ENCODE measurements at places on chromosomes 12 and 14. TPM values are rescaled to one million over a fixed set of nuclear protein-coding genes. Genes with fewer than 3 reads are reported as not detected.
A peak's percentile ranks its signal among the peaks of the same experiment; 100 is the strongest.

Gene TMTC2
- 7.4 TPM for total RNA-seq

Gene DHRS2
- total RNA-seq, result not detected

DNA sequence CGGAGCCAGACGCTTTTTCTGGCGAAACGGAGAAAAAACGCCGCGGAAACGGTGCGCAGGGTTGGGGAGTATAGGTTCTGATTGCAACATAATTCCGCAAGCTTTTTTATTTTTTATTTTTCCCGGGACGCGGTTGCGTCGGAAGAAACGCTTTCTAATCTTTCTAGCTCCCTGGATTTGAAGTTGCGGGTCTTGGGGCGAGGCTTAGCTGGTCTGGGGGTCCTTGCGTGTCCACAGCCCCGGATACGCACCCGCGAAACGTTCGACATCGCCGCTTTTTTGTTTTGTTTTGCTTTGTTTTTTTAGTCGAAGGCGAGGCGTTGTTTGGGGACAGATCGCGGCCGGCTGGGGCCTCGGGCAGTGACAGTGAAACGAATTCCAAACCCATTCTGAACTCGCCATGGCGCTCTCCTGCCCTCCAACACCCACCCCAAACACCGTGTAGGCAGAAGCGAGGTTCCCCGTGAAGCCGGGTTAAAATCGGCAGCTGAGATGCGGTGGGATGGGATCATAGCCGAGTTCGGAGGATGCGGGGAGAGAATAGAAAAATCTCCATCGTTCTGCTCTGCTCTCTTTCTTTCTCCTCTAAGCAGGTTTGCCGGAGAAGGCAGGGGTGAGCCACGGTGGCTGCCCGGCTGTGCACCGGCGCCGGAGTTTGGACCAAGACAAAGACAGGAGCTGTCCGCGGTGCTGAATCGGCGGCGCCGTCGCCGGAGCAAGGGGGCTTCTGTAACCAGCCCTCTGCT is 8.1 kb upstream of the LHX5 start:
- peak; percentile 19 for DNase-seq

DNA sequence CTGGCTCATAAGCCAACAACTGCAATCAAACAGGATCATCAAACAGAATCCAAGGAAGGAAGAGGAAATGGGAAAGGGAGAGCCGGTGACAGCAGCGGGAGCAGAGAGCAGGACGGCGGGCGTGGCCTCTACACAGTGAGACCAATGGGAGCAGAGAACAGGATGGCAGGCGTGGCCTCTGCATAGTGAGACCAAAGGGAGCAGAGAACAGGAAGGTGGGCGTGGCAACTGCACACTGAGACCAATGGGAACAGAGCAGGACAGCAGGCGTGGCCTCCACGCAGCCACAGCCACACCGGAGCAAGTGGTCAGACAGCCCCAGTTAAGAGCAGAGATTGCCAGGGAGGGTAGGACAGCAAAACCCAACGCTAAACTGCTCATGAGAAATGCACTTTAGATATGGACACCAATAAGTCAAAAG is 16.4 kb downstream of the LRCOL1 start:
- peak; percentile 94 for DNase-seq

- DNase-seq, result no peak
These were observed 14.8 kb downstream of the ELK3 start for GRCh38 chr12:96208801-96209549.

GRCh38 chr12:116078396-116078795 is 199.1 kb downstream of the MED13L start:
- DNase-seq, result no peak

GRCh38 chr14:96084796-96085195 is 45.6 kb downstream of the C14orf132 start:
- DNase-seq, result no peak

DNA sequence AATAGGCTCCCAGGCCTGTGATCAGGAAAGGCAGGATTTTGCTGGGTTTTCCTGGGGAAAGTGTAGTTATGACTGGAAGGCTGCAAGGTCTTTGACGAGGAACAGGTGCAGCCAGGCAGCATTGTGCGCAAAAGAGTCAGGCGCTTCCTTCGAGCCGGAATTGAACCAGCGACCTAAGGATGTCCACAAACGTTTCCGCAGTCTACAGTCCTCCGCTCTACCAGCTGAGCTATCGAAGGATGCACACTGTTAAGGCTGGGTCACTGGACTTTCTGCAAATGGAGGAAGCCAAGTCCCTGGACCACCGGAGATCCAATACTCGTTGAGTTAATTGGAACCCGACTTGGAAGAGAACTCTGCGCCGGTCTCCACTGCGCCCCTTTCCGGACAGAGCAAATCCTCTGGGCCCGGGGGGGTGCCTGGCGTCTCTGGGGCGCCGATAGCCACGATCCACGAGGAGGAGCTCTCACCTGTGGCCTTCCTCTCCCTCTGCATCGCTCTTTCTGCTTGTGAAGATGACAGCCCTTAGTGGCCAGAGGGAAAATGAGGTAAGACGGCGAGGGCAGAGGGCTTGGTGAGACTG is 18.4 kb upstream of the OR6S1 start:
- DNase-seq, result no peak

GRCh38 chr12:82758749-82759330 is 72.1 kb downstream of the TMTC2 start:
- DNase-seq, result no peak

DNA sequence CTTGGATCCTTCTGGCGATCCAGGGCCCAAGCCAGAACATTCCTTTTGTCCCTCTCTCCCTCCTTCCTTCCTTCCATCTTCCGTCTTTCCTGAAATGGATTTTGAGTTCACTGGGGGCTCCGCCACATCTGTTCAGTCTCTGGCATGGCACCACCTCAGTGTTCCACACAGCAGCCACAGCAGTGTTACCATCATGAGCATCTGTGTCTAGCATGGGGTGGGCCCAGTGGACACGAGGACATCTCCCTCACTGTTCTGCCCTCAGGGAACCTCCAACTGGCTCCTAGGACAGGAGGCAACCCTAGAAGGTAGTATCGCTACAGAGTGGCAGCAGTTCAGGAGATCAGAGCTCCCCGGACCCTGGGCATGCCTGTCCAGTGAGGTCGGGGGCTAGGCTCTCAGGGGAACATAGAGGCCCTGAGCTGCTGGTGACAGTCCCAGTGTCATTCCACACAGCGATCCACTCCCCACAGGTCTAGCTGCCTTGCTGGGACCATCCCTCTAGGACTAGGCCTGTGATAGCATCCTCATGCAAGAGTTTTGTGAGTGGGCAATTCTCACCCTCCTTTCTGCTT is 59.0 kb downstream of the GALNT16 start:
- no peak for DNase-seq

DNA sequence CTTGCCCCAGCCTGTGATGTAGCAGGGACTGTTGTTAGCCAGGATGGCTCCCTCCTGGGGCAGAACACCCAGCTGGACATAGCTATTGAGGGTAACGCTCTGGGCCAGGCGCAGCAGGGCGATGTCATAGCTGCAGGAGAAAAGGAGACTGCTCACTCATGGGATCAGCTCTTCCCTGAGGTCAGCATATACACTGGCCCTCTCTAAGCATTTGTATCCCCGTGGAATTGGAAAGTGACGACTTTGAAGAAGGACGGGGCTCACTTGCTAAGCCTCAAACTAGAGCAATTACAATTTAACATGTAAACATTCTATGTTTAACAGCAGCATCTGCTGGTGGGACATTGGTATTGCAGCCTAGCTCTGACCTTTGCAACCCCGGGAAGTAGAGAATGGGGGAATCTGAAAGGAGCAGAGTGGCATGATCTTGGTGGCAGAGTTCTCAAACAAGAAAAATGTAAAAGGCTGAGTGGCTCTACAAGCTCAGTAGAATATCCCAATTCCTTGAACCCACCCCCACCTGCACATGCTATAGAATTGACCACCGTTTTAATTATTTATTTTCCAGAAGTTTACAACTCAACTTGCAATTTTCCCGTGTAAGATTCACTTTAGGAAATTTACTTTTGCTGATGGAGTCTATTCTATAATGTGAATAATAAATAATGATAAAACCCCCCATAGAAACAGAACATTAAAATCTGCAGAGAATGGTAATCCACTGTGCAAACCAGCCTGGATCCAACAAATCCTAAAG is 5.0 kb downstream of the CELA1 start:
- peak; percentile 74 for DNase-seq

- no peak for DNase-seq
These were observed 44.9 kb downstream of the RNF34 start for GRCh38 chr12:121444842-121445202.

DNA sequence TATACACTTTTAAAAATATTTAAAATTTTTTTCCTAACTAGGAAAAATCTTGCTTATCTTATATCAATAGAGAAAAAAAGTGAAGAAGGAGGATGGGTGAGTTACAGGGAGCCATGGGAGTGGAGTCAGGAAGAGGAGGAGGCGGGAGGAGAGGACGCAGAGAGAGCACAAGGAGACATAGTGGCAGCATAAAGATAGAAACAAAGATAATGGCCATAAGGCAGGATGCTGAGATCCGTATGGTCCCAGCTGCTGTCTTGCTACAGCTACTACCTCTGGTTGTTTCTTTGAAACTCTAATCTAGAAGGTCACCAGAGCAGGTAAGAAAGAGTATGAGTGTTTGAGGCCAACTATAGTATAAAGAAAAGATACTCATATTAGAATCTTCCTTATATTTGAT is 2.6 kb upstream of the SOX5 start:
- no peak for DNase-seq

GRCh38 chr14:102586420-102587104 is 5.9 kb upstream of the RCOR1 start:
- no peak for DNase-seq

DNA sequence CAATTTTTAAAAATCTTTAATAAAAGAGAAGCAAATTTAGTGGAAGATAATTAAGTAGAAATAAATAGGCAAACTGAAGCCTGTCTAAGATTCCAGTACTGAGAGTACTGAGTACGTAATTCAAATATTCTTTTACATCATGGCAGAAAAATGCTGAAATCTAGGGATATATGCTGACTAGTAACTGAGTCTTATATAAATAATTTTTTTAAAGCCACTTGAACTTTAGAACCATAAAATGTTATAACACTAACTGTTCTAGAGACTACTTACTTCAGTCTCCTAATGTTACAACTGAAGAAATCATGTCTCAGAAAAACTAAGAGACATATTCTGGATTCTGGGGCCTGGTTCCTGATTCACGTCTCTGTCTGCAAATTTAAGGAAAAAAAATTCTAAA is 230.6 kb upstream of the PLEKHG7 start:
- DNase-seq, result no peak

- DNase-seq, result no peak
These were observed 361.1 kb upstream of the ATP2B1 start for GRCh38 chr12:90069711-90070110.

GRCh38 chr12:64918801-64919200 is 94.4 kb downstream of the TBC1D30 start:
- no peak for DNase-seq

- no peak for DNase-seq
These were observed 13.4 kb downstream of the AGAP2 start for GRCh38 chr12:57724936-57725740.

- DNase-seq, result no peak
These were observed 19.1 kb downstream of the HELB start for GRCh38 chr12:66321435-66321834.

GRCh38 chr14:104966261-104966865 is 11.8 kb downstream of the AHNAK2 start:
- DNase-seq, result no peak

GRCh38 chr14:60651796-60652673 is 2.8 kb upstream of the SIX1 start:
- DNase-seq, result no peak

Gene GZMB
- not detected for total RNA-seq

Gene NANOG
- not detected for total RNA-seq

GRCh38 chr12:103494051-103494733 is 1.6 kb downstream of the C12orf42 start:
- no peak for DNase-seq

- DNase-seq, result no peak
These were observed 67.9 kb upstream of the NCOR2 start for GRCh38 chr12:124635316-124635715.

DNA sequence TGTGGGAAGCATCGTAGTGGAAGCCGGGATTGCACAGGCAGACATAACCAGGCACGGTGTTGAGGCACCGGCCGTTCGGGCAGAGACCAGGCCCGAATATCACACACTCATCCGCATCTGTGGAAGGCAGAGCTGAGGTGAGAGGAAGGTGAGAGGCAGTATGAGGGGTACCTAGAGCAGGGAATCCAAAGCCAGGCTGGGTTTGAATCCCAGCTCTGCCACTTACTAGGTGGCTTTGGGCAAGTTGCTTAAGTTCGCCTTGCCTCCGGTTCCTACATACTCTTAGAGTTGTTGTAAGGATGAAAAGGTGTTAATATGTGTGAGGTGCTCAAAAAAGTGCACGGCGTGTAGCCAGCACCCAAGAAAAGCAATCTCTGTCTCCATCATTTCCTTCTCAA is 10.4 kb downstream of the ISCA2 start:
- no peak for DNase-seq

- no peak for DNase-seq
These were observed 601.5 kb downstream of the KCNH5 start for GRCh38 chr14:62443796-62444195.

DNA sequence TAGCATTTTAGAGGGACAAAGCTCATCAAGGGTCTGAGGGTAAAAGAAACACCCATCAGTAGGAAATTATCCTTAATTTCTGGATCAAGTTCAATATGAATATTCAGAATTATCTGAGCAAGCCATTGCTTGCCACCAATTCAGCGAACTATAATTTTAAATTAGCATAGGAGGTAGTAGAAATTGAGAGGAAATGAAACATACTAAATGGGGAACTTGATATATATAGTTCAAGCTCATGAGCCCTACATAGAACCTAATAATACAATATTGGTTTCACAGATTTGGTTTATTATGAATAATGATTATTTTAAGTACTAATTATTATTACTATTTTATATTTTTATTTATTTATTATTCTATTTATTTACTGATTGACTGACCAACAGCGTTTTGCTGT is 42.1 kb upstream of the GXYLT1 start:
- DNase-seq, result no peak

Gene KRT81
- total RNA-seq, result not detected

Gene P2RX2
- not detected for total RNA-seq

GRCh38 chr12:83183132-83183531 is 496.4 kb downstream of the TMTC2 start:
- no peak for DNase-seq

GRCh38 chr14:96804895-96805294 is 7.7 kb downstream of the VRK1 start:
- no peak for DNase-seq

- DNase-seq, result no peak
These were observed 167.1 kb downstream of the KIF21A start for GRCh38 chr12:39275846-39276245.

Gene FGF23
- not detected for total RNA-seq

- no peak for DNase-seq
These were observed 62.0 kb downstream of the LGMN start for GRCh38 chr14:92686411-92686899.

- no peak for DNase-seq
These were observed 238.3 kb downstream of the FUT8 start for GRCh38 chr14:65650826-65651225.

All from Caki2 (cell line).